Putamen (tissue), 1 donor: ENCODE measurements at places on chromosomes 3 and 15.

DNA sequence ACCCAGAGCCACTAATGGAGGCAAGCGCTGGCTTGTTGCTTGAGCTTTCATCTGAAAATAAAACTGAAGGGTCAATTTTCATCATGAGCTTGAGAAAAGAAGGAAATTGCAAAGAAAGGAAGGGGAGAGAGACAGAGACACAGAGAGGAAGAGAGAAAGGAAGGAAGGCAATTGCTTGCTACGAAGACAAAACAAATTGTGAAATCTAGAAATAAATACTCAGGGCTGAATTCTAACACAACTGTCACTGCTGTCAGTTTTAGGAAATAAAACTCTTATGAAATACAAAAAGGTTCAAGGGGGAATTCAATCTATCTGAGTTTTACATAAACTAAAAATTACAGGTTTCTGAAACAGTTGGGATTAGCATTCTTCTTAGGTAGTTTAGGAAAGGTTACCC lies 36.7 kb downstream of the FOXP1 start:
- DNase-seq: no peak

GRCh38 chr15:60762638-60763037 lies 283.7 kb upstream of the ICE2 start:
- DNase-seq: no peak

GRCh38 chr3:93931597-93932229 lies 42.0 kb downstream of the PROS1 start:
- no peak for DNase-seq

DNA sequence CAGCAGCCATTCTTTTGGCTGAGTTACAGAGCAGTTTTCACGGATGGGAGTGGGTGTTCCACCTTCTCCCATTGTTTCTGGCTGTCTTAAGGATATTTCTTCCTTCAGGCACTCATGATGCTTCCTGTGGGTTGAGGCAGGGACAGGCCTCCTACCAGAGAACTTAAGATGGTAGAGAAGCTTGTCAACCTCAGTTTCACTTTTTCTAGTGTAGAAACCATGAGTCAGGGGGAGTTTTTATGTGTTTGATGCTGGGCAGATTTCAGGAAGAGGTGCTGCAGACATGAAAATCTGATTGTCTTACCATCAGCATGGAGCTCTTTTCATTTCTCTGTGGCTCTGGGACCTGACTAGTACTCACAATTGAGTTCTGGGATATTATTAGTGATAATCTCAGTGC lies 48.7 kb upstream of the VEPH1 start:
- DNase-seq: no peak

GRCh38 chr3:28934126-28934813 lies 346.6 kb upstream of the RBMS3 start:
- DNase-seq: no peak

DNA sequence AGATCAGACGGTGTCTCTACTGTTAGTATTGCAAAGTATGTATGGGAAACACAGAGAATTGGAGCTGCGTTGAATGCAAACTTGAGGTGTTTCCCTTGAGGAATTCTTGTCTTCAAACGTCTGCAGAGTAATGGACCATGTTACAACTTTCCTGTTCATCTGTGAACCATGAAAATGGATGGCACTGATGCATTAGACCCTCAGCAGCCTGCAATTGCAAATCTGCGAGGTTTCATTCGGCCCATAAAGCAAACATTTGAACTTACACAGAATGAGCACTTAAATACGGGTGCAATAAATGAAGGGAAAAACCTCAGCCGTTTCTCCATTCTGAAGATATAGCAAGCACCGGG lies 49.7 kb downstream of the LRRN1 start:
- DNase-seq: no peak

GRCh38 chr15:94414916-94415315 lies 183.6 kb downstream of the MCTP2 start:
- DNase-seq: no peak

- no peak for DNase-seq
Observed at GRCh38 chr3:128402319-128402718, 64.4 kb downstream of the DNAJB8 start.

DNA sequence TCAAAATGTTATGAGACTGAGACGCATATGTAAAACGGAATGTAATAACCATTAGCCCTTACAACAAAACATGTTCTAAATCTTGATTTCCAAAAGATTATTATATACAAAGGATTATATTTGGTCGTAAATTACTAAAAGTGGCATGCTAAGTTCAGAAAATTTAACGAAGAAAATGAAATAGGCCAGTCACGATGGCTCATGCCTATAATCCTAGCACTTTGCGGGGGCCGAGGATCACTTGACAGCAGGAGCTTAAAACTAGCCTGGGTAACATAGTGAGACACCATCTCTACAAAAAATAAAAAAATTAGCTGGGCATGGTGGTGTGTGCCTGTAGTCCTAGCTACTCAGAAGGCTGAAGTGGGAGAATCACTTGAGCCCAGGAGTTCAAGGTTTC lies 29.0 kb downstream of the ACAD11 start:
- DNase-seq: no peak

DNA sequence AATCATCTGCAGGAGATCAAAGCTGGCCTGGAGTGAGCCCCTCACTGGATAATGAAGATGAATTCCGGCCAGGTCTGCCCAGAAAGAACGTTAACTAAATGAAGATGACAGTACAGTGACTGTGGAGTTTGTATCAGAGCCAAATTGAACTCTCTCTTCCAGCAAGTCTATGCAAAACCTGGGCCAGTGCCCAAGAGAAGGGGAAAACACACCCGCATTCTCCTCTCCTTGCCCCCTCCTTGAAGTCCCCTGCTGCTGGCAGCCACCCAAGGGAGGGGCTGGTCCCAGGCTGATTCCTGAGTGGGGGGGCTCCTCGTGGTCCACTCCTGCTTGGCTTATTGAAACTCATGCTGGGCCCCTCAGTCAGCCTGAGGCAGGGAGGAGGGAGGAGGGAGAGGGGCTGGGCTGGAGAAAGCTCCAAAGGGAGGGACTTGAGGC lies 155.7 kb downstream of the RAB11A start:
- DNase-seq: no peak

DNA sequence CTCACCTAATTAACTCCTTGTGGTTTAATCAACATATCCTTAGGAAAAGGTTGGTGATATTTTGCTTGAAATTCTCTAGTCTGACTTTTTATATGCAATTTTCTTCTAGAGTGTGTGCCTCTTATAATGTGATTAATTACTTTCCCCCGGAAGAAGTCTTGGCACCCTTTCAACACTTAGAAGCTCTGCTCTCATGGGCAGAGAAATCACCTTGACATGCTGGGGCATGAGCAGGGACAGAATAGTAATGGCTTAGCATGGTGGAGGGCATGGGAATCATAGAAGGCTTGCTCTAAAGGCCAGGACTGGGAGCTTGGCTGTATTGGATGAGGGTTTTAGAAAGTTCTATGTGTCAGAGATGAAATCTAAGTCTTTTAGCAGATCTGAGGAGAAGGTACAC lies 293.5 kb downstream of the AGBL1 start:
- DNase-seq: no peak

DNA sequence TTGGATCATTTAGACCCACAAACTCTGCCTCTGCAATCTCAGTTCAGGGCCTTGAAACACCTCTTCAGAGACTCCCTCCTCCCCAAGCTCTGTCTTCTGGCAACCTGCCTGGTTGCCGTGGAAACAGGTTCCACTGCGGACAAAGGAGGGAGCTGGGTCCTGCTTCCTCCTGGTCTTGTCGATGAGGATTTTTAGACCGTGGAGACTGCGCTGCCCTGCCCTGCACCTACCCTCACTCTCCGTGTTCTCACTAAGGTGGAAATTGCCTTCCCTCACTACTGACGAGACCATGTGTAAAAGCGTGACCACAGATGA lies at the start of gene RTP1:
Gene RTP1, plus strand, starts transcription at position 152 of the 315 bp plus-strand sequence. Its CDS starts 30 bp downstream, at position 182.
- DNase-seq: no peak

GRCh38 chr15:87489902-87490665 lies 766.5 kb downstream of the NTRK3 start:
- no peak for DNase-seq
